T-helper 2 cell (primary cell): ENCODE measurements at places on chromosomes 13 and 19.

GRCh38 chr19:3146677-3147100 lies 10.9 kb downstream of the GNA15 start:
- peak; percentile 61 for DNase-seq

GRCh38 chr13:93499991-93500390 lies 273.4 kb downstream of the GPC6 start:
- DNase-seq: no peak

DNA sequence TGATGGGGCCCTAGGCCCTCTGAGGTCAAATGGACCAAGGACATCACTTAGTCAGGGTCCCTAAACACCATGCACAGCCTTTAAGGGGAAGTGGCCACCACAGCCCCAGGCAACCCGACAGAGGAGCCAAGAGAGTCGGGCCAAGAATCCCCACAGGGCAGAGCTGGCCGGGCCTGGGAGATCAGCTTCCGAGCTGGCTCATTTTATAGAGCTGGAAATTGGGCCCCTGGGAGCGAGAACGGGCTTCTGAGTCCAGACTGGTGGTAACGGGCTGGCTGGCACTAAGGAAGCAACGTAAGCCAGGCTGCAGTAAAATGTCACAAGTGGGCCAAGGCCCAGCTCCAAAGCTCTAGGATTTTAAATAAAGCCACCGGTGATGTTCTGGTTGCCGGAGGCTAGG lies 51.1 kb downstream of the HSPH1 start:
- DNase-seq: no peak

- DNase-seq: no peak
Measured at GRCh38 chr19:35403116-35403760, 32.4 kb downstream of the GPR42 start.

DNA sequence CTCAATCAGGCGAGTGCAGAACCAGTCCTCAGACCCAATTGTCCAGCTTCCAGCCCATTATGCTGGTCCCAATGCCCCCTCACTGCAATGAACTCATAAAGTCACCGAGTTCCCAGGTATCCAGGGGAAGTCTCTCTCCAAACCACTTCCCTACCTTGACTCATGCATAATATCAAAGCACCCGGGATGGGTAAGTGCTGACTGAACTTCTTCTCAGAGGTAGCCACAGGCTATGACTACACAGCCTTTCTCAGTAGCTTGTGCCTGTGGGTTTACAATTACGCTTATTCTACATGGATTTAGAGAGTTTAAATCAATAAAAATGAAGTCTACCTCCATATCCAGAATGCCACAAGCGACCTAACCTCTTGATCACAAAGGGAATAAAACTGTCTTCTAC lies 1.7 kb upstream of the C13orf42 start:
- DNase-seq: no peak

GRCh38 chr19:694481-695351 lies 536 bp downstream of the PRSS57 start:
- no peak for DNase-seq

DNA sequence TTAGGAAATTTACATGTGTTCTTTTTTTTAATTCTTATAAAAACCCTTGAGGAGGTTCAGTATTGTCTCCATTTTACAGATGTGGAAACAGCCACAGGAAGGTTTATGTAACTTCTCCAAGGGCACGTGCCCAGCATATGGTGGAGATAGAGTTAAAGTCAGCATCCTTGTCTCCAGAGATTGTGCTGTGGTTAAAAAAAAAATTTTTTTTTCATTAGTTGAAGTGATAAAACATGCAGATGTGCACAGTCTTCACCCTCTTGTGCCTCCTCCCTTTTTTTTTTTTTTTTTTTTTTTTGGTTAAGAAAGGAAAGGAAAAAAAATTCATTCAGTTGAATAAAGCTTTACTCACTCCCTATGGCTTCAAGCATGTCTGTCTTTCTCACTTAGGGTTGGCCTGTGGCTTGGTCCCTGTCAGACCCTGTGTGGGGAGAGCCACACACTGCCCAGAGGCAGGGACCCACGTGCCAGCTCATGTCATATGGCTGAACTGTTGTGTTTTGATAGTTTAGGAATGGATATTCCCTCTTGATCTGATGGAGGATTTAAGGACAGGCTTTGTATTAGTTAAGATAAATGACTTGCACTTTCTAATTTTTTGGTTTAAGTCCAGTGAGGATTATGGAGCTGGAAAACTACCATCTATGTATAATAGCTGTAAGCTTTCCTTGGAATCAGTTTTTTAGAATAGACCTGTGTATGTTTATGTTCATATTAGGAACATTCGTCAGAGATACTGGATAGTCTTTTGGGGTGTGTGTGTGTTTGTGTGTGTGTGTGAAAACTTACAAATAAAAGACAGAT lies 19.3 kb downstream of the RNASEH2B start:
- no peak for DNase-seq

- DNase-seq: no peak
Measured at GRCh38 chr19:43420954-43421353, 6.3 kb downstream of the TEX101 start.

GRCh38 chr19:47124937-47125668 lies 5.5 kb upstream of the SAE1 start:
- DNase-seq: peak; percentile 41

DNA sequence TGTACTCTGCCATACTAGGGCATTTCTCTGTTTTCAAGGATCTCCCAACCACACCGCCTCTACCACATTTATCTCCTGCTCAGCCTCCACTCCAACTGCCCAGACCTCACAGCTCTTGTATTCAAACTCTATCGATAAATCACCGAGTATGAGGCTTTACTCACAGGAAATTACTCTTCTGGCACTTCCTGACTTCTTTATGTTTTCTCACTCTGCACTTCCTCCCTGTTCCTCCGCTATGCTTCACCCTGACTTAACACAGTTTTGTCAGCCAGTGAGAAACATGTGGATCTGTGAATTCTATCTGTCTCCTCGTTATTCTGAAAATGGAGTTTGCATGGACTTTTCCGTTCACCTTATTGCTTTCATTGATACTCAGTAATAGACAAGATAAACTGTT lies 2.6 kb upstream of the CARD8 start:
- peak; percentile 21 for DNase-seq

DNA sequence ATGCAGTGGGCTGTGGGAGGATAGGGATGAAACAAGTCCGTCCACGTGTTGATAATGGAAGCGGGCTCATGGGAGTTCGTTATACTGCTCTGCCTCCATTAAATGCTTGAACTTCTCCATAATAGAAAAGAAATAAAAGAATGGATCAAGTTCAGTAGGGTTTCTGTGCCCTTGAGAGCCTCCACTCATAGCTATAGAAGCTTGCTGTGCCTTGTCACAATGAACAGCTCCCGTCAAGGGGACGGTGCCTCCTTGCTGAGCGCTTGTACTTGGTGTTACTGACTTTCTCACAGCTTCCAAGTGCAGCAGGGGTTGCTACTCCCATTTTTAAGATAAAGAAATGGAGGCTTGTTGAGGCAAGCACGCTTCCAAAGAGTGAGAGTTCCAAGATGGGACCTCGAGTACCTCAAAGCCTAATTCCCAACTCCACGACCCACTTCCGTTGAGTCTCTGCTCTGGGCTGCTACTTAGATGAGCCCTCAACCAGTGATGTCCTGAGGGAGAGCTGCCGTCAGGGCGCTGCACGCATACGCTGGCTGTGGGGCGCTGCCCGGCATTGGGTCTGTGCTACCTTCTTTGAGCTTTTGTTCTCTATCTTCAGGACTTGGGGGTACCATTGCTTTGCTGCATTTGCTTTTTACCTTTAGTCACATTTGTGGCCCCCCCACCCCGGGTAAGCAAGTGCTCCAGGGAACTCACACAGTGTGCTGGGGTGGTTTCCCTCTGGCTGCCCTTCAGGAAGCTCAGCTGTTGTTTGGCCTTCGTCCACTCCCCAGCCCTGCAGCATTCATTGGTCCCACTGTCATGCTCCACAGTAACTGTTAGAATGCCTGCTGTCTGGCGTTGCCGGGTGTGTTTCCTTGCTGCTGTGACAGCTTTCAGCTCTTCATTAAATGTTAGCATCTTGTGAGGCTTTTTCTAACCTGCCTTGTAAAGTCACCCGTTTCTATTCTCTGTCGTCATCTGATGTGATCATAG lies 9.5 kb downstream of the SNRNP70 start:
- DNase-seq: no peak

DNA sequence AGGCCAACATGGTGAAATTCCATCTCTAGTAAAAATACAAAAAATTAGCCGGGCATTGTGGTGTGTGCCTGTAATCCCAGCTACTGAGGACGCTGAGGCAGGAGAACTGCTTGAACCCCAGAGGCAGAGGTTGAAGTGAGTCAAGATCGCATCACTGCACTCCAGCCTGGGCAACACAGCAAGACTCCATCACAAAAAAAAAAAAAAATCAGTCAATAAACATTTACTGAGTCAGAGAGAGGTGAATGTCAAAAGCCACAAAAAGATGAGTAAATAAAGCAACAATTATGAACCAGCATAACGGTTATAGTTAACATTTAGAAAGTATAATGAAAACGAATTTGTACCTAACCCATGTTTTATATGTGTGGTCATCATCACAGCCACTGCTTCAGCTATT lies 23.1 kb downstream of the PSPC1 start:
- DNase-seq: no peak
